ENCODE measurements at places on chromosomes 4 and X.

DNA sequence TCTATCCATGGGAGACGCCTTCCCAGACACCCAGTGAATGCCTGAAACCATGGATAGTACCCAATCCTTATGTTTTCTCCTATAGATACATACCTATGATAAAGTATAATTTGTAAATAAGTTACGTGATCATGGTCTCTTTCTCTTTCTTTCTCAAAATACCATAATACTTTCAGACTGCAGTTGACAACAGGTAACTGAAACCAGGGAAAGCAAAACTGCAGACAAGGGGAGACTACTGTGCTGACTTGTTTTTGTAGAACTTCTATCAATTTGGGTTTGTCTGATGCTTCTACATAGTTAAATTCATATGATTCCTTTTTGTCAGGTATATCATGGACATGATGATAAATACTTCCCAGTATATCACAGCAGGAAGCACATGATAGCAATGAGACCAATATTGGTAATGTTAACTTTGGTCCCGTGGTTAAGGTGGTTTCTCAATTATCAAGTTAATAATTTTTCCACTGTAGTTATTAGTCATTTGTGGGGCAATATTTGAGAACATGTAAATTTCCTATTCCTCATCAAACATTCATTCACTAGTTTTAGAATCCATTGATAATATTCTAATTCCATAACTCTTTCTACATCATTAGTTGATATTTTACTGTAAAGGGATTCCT, 298.0 kb upstream of the TET2 start:
- DNase-seq = no peak

DNA sequence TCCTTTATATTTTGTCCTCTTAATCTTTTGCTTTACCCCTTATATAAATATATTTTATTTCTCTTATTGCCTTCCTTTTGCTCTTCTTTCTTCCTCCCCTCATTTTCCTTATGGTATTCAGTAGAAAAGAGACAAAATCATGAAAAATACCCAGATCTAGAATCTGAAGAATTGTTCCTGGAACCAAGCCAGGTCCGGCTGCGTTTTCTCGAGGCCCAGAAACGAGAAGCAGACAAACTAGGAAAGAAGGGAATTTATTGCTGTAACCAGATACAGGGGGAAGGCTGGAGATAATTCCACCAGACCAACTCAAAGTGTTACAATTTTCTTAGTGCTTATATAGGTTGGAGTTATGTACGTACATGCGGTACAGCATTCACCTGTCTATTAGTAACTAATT, 328.7 kb downstream of the GABRG1 start:
- DNase-seq = no peak

DNA sequence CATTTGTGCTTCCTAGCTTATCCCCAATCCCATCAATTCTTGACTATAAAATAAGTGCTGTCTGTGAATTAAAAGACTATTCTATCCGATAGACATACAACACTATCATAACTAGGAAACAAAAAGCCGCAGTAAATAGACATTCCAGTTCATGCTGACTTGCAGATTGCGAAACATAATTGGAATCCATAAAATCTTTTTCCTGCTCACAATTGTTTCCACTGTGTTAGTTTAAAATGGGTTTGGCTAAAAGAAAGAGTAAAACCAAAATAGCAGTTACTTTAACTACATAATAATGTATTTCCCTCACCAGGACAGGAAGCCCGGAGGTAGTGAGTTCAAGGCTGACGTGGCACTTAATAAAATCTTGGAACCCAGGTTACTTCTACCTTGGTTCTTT, 17.2 kb downstream of the SMIM31 start:
- no peak for DNase-seq

- DNase-seq = no peak
Measured at GRCh38 chr4:139508581-139509237, 47.3 kb downstream of the SETD7 start.

All from NCI-H2081 (cell line).